Hepatocyte (in vitro differentiated cells): ENCODE measurements at places on chromosomes 3 and 15.
A peak's percentile ranks its signal among the peaks of the same experiment; 100 is the strongest.

DNA sequence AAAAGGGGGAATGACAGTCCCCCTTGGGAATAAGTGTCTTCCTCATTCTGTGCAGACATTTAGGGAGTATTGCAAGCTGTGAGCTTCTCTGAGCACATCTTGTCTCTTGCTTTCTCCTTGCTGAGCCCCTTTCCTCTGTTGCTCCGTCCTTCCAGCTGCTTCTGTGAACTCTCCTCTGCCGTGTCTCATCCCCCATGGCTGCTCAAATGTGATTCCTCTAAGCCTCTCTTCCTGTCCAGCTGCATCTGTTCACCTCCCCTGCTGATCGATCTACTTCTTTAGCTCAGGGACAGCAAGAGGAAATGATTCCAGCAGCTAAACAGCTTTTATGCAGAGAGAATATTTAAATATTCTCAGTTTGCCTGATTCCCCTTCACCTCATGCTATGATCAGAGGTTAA lies 328.0 kb upstream of the DNAJC19 start:
- no peaks in the 10 kb centered on the region for H3K36me3 ChIP-seq
- H3K27ac ChIP-seq = no peak overlapping the region
- DNase-seq = no peak

DNA sequence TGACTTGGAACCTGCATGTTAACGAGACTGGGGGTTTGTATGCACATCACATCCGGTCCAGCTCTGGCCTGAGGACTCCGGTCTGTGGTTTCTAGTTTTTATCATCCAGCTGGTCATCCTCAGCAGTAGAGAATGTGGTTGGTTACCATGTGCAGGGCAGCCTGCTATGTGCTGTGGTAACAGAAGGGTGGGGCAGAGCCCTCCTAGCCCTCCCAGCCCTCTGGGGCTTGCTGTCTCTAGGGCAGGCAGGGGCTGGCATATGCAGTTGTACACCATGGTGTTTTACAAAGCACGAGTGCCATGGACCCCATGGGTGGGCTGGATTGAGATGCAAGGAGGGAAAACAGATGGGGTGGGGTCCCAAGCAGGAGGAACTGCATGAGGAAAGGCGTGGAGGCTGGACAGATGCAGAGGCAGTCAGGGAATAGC lies 70.2 kb downstream of the APBA2 start:
- peaks cover 14% of the 10 kb centered on the region for H3K4me1 ChIP-seq
- no peak overlapping the region for H3K27ac ChIP-seq
- DNase-seq = no peak

GRCh38 chr3:49568965-49569364 lies 14.7 kb downstream of the BSN start:
- DNase-seq = no peak
- H3K4me1 ChIP-seq = no peaks in the 10 kb centered on the region
- no peaks in the 10 kb centered on the region for H3K36me3 ChIP-seq
- H3K4me3 ChIP-seq = no peak overlapping the region

- no peak for DNase-seq
- H3K36me3 ChIP-seq = no peaks in the 10 kb centered on the region
- H3K4me3 ChIP-seq = no peak overlapping the region
- H3K4me1 ChIP-seq = peaks cover 6% of the 10 kb centered on the region
- no peaks in the 10 kb centered on the region for H3K27me3 ChIP-seq
These were observed 412.7 kb downstream of the OCA2 start for GRCh38 chr15:27686369-27686768.

DNA sequence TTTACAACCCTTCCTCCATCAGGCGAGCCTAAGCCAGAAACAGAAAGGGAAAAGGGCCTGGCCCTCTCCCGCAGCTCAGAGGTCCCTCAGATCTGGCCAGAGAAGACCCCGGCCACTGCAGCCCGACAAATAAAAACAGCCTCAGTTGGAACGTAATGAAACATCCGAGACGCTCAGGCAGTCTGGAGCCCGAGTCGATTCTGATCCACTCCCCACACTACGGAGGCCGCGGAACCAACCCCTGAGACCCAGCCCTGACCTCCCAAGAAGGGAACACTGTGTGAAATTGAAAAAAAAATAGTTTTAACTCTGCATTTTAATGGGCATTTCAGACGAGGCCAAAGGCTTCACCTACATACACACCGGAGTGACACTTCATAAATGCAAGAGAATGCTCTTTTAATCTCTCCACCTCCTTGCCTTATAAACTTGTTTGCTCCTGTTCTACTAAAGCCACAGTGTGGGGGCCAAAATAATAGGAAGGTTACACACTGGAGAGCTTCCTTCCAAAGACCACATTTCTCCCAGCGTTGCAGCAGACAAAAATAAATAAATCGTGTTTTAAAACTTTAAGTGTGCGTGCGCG lies 3.7 kb downstream of the MEIS2 start:
- peaks cover 4% of the 10 kb centered on the region for H3K4me1 ChIP-seq
- H3K36me3 ChIP-seq = no peaks in the 10 kb centered on the region
- no peak for DNase-seq

DNA sequence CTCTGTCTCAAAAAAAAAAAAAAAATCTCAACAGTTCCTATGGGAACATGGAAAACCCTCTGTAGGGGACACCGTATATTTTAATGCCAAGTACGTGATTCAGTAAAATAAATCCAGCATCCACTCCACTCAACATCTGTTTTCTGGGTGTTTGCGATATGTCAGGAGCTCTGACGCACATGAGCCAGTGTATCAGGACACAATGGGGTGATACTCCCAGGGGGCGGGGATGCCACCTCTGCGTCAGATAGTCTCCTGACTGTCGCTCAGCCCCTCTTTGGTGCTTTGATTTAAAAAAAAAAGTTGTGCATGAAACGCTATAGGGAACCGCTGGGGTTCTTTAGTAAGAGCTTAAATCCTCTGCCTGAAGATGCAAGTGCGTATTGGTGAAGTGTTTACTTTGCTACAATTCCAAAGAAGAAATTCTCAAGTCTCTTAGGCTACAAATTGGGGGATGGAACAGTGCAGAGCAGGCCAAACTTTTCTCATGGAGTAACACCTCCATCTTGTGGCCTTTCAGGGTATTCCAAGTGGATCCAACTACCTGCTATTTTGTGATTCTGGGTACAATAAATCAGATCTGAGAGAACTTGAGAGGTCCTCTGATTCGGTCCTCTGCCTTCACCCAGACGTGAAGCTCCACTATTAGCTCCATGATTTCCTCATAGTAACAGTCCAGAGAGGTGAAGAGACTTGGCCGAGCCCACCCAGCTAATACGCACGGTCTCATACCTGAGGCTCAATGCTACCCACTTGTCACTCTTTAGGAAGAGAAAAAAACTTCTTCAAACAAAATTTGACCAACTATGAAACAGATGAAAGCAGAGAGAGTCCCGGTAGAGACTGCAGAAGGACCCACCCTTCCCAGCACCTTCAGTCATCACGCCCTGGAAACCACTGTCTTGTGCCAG lies 9.3 kb upstream of the NR2E3 start:
- H3K27me3 ChIP-seq = no peaks in the 10 kb centered on the region
- no peaks in the 10 kb centered on the region for H3K36me3 ChIP-seq
- H3K4me3 ChIP-seq = no peak overlapping the region
- H3K4me1 ChIP-seq = peaks cover under 1% of the 10 kb centered on the region

DNA sequence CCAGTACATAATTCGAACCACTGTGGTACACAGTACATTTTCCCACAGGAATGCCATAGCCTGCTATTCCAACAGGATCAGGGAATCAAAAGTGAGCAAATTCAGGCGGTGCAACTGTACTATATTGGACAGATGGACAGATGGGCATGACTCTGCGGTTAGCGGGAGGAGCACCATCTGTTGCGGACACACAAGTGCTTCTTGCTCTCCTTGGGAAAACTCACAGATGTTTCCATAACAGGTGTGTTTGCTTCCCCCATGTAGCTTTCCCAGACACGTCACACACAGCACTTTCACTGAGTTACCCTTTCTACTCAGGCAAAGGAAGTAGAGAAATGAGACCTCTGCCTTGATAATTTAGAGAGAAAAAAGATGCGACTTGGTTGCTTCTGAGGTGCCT lies 325.1 kb upstream of the THBS1 start:
- no peaks in the 10 kb centered on the region for H3K4me1 ChIP-seq
- no peaks in the 10 kb centered on the region for H3K36me3 ChIP-seq
- no peak for DNase-seq
- no peak overlapping the region for H3K4me3 ChIP-seq
- no peak overlapping the region for H3K27ac ChIP-seq

DNA sequence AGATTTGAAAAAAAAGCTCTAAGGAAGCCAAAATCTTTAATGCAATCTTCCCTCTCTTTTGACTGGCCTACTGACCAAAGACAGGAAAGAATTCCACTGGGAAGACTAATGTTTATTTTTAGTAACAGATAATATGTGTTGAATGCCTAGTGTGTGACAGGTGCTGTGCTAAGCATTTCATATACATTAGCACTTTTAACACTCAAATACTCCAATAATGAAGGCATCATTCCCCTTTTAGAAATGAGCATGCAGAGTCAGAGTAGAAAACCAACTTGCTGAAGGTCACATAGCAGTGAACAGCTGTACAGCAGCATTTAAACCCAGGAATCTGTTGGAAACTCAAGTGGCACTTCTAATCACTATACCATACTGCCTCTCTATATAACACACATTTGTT lies 170.6 kb downstream of the MINAR1 start:
- no peak for DNase-seq
- no peaks in the 10 kb centered on the region for H3K36me3 ChIP-seq
- H3K4me1 ChIP-seq = no peaks in the 10 kb centered on the region
- H3K4me3 ChIP-seq = no peak overlapping the region
- H3K27ac ChIP-seq = no peak overlapping the region
- H3K27me3 ChIP-seq = peaks cover 6% of the 10 kb centered on the region

DNA sequence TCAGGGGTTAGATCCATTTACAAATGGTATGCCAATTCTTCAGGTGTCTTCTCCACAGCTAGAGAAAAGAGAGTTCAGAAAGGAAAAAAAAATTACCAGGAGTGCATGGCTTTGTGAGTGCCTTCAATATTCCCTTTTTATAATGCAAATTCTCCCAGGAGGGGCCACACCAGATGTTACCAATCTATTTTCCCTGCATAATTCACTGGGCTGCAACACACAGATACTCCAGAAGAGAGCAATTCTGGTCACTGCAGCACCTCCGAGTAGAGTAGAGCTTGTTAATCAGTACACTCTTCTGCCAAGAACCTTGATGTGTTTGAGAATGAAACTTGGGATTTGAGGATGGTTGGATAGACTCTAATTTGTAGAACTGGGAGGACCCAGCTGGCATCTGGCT lies 80.7 kb upstream of the SPRED1 start:
- no peak overlapping the region for H3K27ac ChIP-seq
- no peaks in the 10 kb centered on the region for H3K36me3 ChIP-seq
- peaks cover 3% of the 10 kb centered on the region for H3K4me1 ChIP-seq
- H3K27me3 ChIP-seq = no peaks in the 10 kb centered on the region

DNA sequence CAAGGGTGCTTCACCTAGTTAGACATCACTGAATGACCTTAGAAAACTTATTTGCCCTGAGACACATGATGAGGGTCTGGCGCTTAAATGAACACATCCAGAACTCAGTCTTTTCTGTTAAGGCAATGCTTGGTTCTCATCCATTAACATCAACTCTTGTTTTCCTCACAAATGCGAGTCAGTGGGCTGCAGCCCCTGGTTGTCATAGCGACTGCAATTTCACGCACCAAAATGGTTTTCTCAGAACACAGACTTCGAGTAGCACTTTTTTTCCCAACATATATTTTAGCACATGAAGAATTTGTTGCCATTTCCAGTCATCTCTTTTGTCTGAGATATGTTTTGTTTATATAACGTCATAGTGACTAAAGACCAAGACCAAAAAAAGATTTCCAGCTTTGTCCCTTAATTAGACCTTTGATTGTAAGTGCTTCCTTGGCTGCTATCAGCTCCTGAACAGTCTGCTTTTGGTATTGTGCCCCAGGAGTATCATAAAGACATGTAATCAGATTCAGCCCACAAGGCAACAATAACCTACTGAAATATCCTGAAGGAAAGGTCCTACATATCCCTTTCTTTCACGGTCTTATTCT lies 68.5 kb downstream of the GPR176 start:
- DNase-seq = no peak
- H3K27me3 ChIP-seq = no peaks in the 10 kb centered on the region
- no peak overlapping the region for H3K27ac ChIP-seq
- no peaks in the 10 kb centered on the region for H3K36me3 ChIP-seq
- H3K4me1 ChIP-seq = no peaks in the 10 kb centered on the region
- no peak overlapping the region for H3K4me3 ChIP-seq

DNA sequence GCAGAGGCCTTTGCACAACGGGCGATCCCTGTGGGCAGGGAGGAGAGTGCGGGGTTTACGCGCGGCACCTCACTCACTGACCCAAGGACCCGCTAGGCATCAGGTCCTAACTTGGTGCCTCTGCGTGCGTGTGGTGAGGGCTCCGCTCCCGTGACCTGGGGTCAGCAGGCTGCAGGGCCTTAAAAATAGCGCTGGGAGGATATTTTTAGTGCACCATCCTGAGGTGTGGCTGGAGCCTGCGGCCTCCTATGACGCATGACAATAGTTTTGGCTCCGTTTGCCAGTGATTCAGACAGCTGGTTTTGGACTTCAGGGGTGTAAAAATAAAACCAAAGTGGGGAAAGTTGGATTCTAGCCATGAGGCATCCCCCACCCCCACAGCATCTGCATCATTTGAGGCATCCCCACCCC lies 139.0 kb downstream of the FAM43A start:
- no peaks in the 10 kb centered on the region for H3K27me3 ChIP-seq
- no peak overlapping the region for H3K27ac ChIP-seq
- no peaks in the 10 kb centered on the region for H3K4me1 ChIP-seq
- no peak for DNase-seq
- no peak overlapping the region for H3K4me3 ChIP-seq

GRCh38 chr3:187504435-187504834 lies 136.2 kb downstream of the RTP4 start:
- no peak overlapping the region for H3K27ac ChIP-seq
- no peak overlapping the region for H3K4me3 ChIP-seq
- no peaks in the 10 kb centered on the region for H3K27me3 ChIP-seq

DNA sequence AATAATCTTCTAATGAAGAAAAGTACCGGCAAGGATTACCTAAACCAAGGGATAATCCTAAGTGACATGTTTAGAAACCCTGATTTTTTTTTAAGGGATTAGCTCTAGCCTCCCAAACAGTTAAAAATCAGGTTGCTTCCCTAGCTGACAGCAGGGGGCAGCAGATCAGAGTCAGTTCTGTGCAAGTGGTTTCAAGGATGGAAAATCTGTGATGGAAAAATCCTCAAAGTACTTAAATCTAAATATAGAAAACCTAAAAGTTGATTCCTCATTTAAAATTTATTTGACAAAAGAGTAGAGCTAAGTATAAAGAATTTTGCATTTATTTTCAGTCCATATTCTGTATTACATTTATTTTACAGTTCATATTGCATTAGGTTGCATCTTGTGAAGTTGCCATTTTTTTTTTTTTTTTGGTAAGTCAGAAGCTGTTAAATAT lies 107.6 kb downstream of the PEX5L start:
- H3K36me3 ChIP-seq = no peaks in the 10 kb centered on the region
- H3K27me3 ChIP-seq = no peaks in the 10 kb centered on the region
- DNase-seq = peak; percentile 68
- H3K4me3 ChIP-seq = no peak overlapping the region
